Endothelial cell (in vitro differentiated cells): ENCODE measurements at places on chromosomes 16 and 17.

- DNase-seq, result no peak
These were observed 348.6 kb upstream of the ZFHX3 start for GRCh38 chr16:73396556-73396955.

DNA sequence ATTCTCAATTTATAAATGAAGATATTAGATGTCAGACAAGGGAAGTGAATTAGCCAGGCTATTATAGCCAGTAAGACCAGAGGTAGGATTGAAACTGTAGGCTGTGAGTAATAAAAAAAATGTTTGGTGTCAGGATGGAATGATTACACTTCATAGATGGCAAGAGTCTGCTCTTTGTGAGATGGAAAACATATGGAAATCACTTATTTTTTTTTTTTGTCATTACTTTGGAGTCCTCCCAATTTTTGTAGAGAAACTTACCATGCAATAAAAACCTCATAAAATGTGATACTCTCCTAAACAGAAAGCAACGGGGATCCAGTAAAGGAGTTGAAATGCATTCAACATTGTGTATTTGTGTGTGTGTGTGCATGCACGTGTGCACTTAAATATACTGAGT lies 532.7 kb upstream of the CDH8 start:
- DNase-seq, result no peak

DNA sequence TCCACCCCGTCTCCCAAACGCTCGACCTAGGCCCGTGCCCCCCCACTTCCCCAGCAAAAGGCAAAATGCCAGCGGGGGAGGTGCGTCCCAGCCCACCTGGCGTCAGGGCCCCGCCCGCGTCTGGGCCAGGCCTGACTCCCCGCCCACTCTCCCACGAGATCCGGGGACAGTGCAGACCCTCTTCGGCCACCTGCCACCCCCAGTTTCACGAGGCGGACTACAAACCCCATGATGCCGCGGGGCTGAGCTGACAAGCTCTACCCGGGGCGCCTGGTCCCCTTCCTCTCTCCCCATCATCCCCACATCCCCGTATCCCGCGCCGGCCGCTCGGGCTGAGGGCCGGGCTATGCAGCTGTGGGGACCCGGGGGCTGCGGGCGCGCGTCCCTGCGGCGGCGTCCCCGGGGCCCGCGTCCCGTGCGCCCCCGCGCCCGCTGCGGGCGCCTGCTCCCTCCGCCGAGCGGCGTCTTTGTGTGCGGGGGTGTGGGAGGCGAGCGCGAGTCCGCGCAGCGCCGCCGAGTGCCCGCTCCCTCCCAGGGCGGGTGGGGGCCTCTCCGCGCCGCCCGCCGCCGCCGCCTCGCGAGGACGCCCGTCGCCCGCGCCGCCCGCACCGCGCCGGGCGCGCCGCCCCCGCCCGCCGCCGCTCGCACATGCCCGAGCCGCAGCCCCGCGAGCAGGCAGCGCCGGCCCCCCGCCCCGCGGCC lies at the start of gene ANKRD13B:
Gene ANKRD13B (plus strand): TSS at position 283 of the 702 bp plus-strand sequence. CDS start 490 bp downstream, outside the sequence.
- DNase-seq, result no peak

- no peak for DNase-seq
These were observed 120.9 kb downstream of the PRKCA start for GRCh38 chr17:66423056-66423955.

DNA sequence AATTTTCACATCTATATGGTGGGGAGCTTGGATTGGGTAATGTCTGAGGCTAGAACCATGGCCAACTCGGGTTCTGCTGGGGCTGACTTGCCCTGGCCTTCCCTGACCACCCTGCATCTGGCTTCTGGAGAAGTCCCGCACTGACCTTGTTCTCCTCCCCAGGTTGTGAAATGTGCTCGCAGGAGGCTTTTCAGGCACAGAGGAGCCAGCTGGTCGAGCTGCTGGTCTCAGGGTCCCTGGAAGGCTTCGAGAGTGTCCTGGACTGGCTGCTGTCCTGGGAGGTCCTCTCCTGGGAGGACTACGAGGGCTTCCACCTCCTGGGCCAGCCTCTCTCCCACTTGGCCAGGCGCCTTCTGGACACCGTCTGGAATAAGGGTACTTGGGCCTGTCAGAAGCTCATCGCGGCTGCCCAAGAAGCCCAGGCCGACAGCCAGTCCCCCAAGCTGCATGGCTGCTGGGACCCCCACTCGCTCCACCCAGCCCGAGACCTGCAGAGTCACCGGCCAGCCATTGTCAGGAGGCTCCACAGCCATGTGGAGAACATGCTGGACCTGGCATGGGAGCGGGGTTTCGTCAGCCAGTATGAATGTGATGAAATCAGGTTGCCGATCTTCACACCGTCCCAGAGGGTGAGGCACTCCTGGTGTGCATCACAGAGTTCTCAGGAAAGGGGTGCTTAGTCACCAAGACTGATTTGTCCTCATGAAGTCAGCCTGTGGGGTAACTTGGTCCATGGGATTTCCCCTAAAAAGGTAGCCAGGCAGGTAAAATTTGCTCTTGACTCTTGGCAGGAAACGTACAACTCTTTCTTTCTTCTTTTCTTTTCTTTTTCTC lies 6.1 kb downstream of the NOD2 start:
- no peak for DNase-seq

DNA sequence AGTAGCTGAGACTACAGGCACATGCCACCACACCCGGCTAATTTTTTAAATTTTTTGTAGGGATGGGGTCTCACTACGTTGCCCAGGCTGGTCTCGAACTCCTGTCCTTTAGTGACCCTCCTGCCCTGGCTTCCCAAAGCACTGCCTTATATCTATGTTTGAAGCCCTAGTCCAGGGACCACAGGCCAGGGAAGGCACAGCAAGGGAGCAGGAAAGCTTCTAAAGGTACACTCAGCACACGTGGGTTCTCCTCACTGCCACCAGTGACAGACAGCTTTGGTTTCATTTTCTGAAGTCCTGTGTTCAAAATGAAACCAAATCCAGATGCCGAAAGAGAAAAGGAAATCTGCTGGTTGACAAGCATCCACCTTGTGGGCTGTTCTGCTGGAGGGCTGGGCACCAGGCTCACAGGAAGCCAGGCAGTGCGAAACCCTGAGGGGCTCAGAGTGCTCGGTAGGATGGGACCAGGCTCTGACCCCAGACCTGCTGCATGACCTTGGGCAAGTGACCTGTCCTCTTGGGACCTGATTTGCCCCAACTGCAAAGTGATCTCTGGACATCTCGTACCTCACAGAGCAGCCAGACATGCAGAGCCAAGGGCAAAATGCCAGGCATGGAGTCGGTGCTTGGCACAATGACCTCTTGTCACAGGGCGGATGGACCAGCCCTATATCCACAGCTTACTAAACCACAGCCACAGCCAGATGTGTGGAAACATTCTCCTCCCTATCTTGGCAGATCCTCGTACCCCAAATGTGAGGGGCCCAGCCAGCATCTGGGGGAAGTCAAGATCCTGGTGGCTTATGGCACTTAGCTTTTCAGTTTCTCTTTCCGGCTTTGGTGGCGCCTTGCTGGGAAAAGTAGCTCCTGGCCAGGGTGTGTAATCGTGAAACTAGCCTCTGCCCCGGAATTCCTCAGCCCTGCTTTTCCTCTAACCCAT lies 2.8 kb upstream of the SOCS1 start:
- DNase-seq, result no peak

DNA sequence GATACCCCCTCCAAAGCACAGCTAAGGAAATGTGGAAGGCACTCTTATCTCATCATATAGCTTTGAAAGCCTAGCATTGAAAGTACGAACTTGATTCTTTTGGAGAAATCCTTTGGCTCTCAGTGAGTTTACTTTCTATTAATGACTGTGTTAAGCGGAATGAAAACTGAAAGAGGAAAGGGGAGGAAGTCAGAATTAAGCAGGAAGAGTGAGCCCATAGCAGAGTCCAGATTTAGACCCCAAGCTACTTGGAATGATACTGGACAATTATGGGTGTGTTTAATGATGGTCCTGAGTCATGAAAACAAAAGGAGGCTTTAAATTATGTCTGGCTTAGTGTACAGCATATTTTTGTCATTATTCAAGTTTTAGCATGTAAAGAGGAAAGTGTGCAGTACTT lies 42.2 kb downstream of the TENT4B start:
- no peak for DNase-seq

DNA sequence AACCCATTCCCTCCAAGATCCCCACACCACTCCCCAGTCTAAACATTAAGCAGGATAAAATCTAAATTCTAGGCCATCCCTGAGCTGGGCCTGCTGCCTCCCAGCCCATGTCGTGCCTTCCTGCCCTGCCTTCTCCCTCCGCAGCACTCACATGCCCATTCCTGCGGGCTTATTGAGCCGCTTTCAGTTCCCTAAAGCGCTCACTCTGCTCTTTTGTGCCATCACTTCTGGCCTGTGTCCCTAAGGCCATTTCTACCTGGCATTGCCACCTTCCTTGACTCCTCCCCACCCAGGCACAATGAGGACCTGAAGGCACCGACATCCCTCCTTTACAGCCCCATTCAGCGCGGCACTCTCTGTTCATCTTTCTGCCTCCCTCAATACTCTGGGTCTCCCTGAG lies 13.0 kb upstream of the RAB5C start:
- no peak for DNase-seq

GRCh38 chr16:89452925-89453324 lies 37.4 kb downstream of the ANKRD11 start:
- no peak for DNase-seq

- DNase-seq, result no peak
These were observed 10.0 kb upstream of the ZFP3 start for GRCh38 chr17:5068236-5068635.

DNA sequence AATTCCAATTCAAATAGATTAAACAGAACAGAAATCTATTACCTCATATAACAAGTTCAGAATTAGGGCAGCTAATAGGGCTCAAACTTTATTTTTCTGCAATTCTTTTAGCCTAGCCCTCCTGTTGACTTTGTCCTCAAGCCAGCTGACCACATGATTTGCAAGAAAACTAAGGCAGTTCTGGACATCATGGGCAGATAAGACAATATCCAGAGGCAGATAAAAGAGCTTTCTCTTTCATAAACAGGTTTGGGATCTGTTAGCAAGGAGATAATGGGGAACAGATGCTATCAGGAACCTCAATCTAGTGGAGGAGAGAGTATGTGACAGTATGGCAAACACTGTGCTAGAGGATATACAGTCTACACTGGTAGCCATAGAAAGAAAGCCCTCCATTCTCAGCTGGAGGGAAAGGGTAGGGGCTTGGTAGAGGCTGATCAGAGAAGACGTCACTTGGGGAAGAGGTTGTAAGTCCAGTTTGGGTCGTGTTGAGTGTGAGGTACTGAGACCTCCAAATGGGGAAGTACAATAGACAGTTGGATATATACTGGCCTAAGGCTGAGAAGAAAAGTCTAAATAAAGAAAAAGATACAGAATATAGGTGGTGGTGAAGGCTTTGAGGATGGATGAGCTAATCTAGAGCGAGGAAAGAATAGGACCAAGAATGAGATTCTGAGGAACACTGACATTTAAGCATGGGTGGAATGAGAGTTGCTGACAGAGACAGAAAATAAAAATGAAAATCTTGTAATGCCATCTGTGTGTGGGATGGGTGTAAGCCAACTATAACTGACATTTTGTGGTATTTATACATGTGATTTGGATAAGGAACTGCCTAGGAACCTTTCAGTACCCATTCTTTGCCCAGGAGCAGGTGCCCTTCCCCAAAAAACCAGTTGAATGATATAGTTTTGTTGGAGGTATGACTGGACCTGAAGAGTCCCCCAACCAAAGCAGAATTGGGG lies 67.4 kb downstream of the CYB561 start:
- DNase-seq, result no peak

DNA sequence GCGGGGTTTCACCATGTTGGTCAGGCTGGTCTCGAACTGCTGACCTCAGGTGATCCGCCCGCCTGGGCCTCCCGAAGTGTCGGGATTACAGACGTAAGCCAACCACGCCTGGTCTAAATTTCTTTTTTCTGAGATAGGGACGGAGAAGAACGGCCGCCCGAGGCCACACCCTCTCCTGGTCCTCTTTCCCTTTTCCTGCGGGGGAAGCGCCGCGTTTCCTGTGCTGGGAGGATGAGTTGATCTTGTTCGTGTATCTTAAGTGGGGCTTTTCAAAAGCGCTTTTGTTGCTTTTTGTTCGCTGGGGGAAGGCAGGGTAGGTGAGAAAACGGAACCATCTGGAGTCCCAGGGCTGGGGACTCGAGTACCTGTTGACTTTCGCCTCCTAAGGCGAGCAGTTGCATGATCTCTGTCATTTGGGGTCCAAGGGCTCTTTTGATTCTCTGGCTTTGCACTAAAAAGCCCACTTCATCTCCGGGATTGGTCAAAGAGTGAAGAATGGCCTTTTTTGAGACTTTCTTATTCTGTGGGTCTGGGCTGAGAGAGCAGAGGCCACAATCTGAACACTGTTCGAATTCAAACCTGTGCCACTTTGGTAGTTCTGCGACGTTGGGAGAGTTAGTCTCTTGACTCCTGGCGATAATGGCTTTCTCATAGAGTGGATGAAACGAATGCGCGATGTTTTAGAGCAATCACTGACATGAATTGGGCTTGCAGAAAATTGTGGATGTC lies 1.3 kb downstream of the FUS start:
- peak; percentile 61 for DNase-seq

DNA sequence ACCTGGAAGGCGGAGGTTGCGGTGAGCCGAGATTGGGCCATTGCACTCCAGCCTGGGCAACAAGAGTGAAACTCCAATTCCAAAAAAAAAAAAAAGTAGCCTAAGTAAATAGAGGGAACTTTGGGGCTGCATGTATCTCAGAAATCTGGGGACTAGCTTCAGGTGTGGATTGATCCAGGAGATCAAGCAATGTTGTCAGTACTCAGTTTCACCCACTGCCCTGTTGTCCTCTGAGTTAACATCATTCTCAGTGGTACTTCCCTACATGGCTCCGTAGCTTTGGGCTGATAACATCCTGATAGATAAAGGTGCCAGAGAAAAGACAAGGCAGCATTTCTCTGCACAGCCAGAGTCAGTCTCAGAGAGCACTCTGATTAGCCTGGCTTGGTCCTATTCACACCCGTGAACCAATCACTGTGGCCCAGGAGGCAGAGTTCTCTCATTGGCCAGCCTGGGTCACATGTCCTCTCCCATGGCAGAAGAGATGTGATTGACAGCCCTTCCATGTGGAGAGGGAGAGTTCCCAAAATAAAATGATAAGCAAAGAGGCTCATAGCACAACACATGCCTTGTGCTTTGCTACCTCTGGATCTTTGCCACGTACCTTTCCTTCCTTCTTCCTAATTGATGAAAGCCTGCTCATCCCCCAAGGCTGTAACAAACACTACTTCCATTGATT lies 99.6 kb downstream of the ABCC1 start:
- DNase-seq, result no peak

DNA sequence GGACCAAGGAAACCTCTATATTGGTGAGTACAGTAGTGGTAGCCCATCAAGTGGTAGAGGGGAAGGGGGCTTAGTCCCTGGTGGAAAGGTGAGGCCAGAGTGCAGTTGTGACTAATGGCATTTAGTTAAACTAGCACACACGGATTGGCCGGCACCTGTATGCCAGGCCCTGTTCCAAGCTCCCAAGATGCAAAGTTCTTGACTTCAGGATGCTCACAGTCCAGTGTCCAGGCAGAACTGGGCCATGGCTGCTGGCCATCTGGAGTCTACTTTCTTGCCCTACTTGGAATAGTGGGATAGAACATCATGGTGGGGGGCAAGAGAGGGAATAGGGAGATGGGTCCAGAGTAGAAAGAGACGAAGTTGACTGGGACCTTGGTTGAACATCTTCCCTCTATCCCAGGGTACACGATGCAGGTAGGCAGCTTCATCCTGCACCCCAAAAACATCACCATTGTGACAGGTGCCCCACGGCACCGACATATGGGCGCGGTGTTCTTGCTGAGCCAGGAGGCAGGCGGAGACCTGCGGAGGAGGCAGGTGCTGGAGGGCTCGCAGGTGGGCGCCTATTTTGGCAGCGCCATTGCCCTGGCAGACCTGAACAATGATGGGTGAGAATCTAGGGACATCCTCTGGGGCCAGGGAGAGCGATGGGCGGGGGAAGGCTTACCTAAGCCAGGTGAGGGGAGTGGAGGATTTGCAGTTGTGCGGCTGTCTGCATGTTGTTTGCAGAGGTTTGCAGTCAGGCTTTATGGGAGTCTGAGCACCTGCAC lies 15.2 kb downstream of the ITGA3 start:
- DNase-seq, result no peak

GRCh38 chr16:72902206-72902605 lies 145.7 kb downstream of the ZFHX3 start:
- DNase-seq, result no peak
